ENCODE measurements at places on chromosomes 2 and 18.

- no peak for DNase-seq
Observed at GRCh38 chr2:95305380-95306061, 8.4 kb downstream of the KCNIP3 start.

GRCh38 chr2:71538241-71538640 lies 84.9 kb downstream of the DYSF start:
- no peak for DNase-seq

GRCh38 chr2:29703336-29703735 lies 218.1 kb downstream of the ALK start:
- DNase-seq = no peak

GRCh38 chr2:174664084-174664759 lies 66.6 kb upstream of the WIPF1 start:
- no peak for DNase-seq

- no peak for DNase-seq
Observed at GRCh38 chr2:48116497-48116896, 210.2 kb upstream of the FBXO11 start.

GRCh38 chr18:10860928-10861327 lies 288.4 kb downstream of the PIEZO2 start:
- DNase-seq = no peak

GRCh38 chr2:239151201-239152131 lies 249.4 kb downstream of the HDAC4 start:
- DNase-seq = no peak

GRCh38 chr2:55357927-55358326 lies 61.7 kb downstream of the CCDC88A start:
- no peak for DNase-seq

- no peak for DNase-seq
Observed at GRCh38 chr2:202178346-202178958, 59.9 kb downstream of the SUMO1 start.

- no peak for DNase-seq
Observed at GRCh38 chr2:39696101-39696553, 30.4 kb downstream of the TMEM178A start.

DNA sequence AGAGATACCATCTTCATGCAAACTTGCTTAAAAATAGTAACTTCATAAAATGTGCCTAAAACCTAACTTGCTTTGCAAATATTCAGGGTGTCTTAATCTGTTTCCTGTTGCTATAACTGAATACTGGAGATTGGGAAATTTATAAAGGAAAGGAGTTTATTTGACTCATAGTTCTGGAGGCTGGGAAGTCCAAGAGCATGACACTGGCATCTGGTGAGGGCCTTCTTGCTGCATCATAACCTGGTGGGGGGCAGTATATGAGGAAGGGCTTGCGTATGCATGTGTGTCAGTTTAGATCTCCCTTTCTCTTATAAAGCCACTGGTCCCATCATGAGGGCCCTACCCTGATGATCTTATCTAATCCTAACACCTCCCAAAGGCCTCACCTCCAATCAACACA lies 166.5 kb downstream of the LPIN1 start:
- DNase-seq = no peak

DNA sequence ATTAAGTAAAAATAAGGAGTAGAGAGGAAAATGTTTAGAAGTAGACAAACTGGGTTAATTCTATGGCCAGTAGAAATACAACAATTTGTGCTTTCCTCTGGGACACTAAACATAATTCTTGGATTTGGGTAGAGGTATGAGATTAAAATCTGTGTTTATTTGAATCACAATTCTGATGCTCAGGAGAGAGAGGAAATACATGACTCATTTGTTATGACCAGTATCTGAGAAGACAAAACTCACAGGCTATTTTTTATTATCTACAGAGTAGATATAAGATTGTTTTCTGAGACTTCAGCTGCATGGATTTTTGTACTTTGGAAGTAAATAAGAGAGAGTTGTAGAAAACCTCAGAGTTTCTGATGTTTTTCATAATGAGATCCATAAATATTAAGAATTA lies 315.7 kb upstream of the CWC22 start:
- no peak for DNase-seq

DNA sequence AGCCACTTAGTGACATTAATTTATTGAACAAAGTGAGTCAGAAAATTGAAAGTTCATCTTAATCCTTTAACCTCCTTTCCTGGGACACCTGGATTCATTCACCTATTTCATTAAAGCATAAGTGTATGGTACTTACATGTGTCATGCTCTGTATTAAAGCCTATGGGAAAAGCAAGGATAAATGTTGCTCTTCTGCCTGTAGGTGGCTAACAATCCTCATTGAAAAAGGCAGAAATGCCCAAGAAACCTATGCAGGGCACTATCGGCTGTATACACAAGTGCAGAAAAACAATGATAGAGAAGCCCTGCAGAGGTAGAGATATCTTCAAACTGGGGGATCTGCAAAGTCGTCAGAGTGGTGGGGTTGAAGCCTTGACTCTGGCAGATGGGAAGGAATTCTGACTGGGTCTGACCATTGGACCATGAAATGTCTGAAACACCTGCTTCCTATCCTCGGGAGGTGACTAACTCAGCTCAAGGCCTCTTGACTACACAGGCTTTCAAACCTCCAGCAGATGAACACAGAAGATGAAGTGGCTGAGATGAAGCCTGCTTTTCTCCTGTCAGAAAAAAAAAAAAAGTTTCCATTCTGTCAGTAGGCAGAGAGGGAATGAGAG lies 83.1 kb downstream of the DCC start:
- no peak for DNase-seq

DNA sequence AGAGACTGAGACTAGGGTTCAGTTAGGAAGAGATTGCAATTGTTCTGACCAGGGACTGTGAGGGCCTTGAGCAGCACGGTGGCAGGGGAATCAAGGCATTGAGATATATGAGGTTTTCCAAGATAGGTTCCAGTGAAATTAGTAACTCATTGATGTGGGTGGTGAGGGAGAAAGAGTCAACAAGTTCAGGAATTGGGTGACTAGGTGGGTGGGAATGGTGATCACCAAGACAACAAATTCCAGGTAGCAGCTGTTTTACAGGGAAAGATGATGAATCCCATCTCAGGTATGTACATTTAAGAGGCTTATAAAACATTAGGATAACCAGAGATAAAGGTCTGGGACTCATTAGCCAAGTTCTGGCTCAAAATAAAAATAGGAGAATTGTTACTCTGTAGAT lies 251.5 kb upstream of the MGAT5 start:
- DNase-seq = no peak

- no peak for DNase-seq
Observed at GRCh38 chr2:181395851-181396250, 61.3 kb upstream of the ITGA4 start.

DNA sequence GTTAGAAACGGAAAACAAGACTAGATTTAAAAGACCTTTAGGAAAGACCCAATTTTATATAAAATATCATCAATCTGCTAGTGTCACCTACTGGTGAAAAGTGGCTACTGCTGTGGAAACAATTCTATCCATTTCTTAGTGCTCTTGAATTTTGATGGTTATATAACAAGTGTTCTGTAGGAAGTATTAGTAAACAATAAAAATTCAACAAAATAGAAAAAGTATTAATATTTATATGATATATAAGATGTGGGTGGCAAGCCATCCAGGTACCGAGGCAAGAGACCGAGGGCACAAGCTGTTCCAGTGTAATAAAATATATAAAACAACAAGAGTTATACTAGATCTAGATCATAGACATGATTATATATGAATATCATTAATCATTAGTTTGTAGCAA lies 6.2 kb upstream of the TMEM87B start:
- DNase-seq = no peak

GRCh38 chr18:36714476-36714875 lies 114.3 kb downstream of the TPGS2 start:
- DNase-seq = no peak

DNA sequence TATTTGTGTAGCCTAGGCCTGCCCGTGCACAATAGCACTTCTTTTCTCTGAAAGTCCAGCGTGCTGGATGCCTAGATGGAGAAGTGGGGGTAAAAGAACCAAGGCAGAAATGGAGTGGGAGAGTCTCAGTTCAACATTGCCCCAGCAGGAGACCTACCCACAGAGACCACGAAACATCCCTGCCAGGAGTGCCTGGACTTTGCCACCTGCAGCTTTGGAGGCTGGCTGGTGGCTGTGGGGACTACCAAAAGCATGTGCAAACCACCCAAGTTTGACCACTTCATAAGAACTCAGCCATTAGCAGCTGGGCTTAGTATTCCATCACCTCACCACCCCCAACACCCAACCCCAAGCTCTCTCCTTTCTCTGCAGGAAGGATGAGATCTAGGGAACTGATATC lies 416.9 kb upstream of the ID2 start:
- no peak for DNase-seq

DNA sequence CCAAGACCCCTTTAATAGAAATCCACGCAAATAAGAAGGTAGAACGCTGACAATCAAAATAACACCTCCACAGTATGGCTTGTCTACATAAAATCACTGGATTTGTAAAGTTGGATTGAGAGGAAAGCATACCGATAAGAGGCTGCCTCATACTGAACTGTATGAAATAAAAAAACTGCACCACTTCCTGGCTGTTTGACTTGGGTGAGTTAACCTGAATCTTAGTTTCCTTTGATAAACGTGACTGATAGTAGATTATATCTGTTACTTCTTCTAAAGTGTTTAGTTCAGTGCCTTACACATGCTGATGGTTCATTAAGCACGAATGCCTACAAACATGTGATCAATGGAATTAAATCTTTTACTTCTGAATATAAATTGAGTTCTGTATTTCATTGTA lies 140.4 kb upstream of the RNF152 start:
- DNase-seq = no peak

DNA sequence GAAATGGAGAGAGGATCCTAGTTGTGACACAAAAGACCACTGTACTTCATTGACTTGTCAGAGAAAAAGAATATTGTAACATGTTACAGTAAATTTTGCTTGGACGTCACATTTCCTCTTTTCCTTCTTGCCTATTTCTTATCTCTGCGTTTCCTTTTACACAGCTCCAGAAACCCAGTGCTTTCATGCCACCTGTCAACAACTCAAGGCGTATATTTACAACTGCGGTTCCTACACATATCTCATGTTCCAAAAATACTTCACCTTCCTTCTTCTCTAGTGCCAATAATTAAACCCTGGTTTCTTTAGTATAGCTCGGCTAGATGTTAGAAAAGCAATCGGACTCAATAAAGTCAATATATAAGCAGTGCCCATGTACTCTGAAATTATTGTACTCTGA lies 911.5 kb upstream of the FSHR start:
- DNase-seq = no peak

DNA sequence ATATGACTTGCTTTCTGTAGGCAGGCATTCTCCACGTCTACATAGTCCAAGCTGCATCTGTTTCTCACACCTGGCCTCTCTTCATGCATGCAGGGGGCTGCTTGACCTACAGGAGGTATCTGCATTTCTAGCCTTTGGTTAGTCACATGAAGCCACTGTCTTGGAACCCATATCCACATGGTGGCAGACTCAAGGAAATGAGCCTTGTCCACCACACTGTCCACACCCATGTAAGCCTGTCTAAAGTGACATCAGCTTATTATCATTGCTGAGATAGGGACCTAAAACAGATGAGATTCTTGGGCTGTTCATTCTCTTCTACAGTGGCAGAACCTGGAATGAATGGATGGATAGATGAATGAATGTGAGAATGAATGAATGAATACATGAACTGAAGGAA lies 160.4 kb downstream of the DOCK10 start:
- DNase-seq = no peak

GRCh38 chr2:219250049-219250781 lies 2.8 kb upstream of the TUBA4B start:
- DNase-seq = no peak

- DNase-seq = no peak
Observed at GRCh38 chr2:107569496-107569895, 257.2 kb upstream of the RGPD4 start.

- DNase-seq = no peak
Observed at GRCh38 chr2:160512491-160512890, 18.9 kb upstream of the RBMS1 start.
